ENCODE measurements at places on chromosomes 3 and 15.

- DNase-seq, result no peak
Observed at GRCh38 chr3:40333852-40334251, 24.3 kb downstream of the EIF1B start.

- DNase-seq, result no peak
Observed at GRCh38 chr15:92634671-92635201, 20.8 kb downstream of the FAM174B start.

GRCh38 chr3:195537995-195538394 lies 5.1 kb downstream of the PPP1R2 start:
- peak; percentile 65 for DNase-seq

- no peak for DNase-seq
Observed at GRCh38 chr3:136657526-136657925, 94.7 kb downstream of the STAG1 start.

DNA sequence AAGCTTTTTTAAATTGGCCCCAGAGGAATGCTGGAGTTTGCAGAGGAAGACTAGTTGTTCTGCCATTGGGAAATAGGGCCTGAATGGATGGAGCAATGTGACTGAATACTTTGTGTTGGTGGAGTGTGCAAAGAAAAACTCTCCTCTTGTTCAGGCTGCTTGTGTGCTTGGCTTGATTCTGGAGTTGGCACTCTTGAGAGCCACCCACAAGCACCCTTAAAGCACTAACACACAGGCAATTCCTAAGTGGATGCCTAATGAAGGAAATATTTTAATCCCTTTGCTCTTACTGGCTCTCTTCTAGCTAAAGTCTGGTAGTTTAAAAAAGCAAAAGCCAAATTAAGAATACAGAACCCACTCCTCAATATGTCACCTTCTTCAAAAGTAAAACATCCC lies 304.4 kb upstream of the C2CD4B start:
- DNase-seq, result no peak

- DNase-seq, result no peak
Observed at GRCh38 chr3:22836131-22836530, 367.0 kb upstream of the UBE2E2 start.

- DNase-seq, result no peak
Observed at GRCh38 chr15:84685304-84685703, 27.3 kb upstream of the NMB start.

All from CD4-positive, alpha-beta T cell treated with Interleukin-4 for 4 hours (primary cell).